ENCODE measurements at places on chromosomes 2 and 18.

- no peak for DNase-seq
Observed at GRCh38 chr2:177799531-177799930, 273.0 kb downstream of the PDE11A start.

DNA sequence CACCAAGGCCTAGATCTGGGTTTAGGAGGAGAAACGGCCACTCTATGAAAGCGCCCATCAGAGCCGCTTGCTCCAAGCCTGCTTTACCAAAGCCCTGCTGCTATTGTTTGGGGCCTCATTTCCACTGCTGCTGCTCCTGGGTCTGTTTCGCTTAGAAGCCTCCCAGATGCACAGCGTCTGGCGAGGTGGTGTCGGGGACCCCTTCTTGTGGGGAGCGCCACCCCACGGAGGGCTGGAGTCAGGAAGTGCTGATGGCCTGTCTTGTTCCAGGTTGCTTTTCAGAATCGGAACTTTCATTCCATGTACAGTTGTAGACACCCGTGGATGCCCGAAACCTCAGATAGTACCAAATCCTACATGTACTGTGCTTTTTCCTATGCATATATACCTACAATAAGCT is 204.9 kb upstream of the TWIST2 start:
- DNase-seq: no peak

- no peak for DNase-seq
Observed at GRCh38 chr2:112843836-112844235, 7.3 kb upstream of the IL1B start.

GRCh38 chr2:159982842-159983785 is 79.3 kb downstream of the PLA2R1 start:
- no peak for DNase-seq

GRCh38 chr18:79393181-79393634 is 2.5 kb upstream of the NFATC1 start:
- DNase-seq: no peak
